H1 (cell line): ENCODE measurements at places on chromosomes 1 and 21. TPM values are rescaled to one million over a fixed set of nuclear protein-coding genes. Genes with fewer than 3 reads are reported as not detected.

DNA sequence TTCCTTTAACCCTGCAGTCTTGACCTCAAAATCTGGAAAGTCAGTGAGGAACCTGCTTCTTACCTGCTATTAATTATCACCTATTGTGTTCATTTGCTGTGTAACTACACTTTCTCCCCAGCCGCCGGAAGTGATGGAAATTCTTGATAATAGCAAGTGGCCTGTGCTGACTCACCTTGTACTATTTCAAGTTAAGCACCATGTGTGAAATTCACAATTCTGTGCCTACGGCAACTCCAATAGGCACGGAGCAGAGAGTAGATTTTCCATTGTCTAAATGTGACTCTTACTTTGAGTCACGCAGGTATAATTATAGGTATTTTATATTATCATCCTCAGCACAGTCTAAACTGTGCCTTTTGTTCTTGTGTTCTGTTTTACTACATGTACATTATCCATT is 466.8 kb downstream of the KIF26B start:
- H3K27me3 ChIP-seq = no peaks in the 10 kb centered on the region
- DNase-seq = no peak
- H3K4me3 ChIP-seq = no peak overlapping the region
- no peaks in the 10 kb centered on the region for H3K36me3 ChIP-seq

- no peaks in the 10 kb centered on the region for H3K27me3 ChIP-seq
- H3K27ac ChIP-seq = no peak overlapping the region
- H3K36me3 ChIP-seq = no peaks in the 10 kb centered on the region
- DNase-seq = no peak
- H3K4me1 ChIP-seq = peaks cover 1% of the 10 kb centered on the region
- H3K4me3 ChIP-seq = no peak overlapping the region
Observed at GRCh38 chr1:216804111-216804510, 80.9 kb upstream of the ESRRG start.

DNA sequence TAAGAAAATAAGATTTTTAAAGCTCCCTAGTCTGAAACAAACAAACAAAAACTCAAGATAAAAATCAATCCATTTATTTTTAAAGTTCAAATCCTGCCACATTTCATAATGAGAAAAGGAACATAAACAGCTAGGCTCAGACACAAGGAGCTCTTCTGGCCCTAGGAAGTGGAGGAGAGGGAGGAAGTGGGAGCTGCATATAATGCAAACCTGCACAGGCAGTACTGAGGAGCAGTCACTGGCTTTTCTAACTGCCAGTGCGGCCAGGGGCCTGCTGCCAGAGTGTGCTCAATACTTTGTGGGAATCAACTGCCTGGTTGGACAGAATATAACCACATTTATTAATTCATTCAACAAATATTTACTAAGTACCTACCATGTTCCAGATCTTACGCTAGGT is 139.8 kb upstream of the SPATA6 start:
- no peak overlapping the region for H3K27ac ChIP-seq
- H3K36me3 ChIP-seq = no peaks in the 10 kb centered on the region
- no peak for DNase-seq

GRCh38 chr1:43452789-43453441 is 816 bp downstream of the HYI start:
- H3K36me3 ChIP-seq = peaks cover 29% of the 10 kb centered on the region
- H3K27me3 ChIP-seq = no peaks in the 10 kb centered on the region
- H3K4me1 ChIP-seq = peaks cover 4% of the 10 kb centered on the region; the same call in 1 of the 2 replicates
- no peak for DNase-seq

The TMED5 gene
- total RNA-seq = 32.8 and 33.1 TPM in 2 replicates
